Ovary (tissue), 10 donors: ENCODE measurements at places on chromosomes 6 and 20.

DNA sequence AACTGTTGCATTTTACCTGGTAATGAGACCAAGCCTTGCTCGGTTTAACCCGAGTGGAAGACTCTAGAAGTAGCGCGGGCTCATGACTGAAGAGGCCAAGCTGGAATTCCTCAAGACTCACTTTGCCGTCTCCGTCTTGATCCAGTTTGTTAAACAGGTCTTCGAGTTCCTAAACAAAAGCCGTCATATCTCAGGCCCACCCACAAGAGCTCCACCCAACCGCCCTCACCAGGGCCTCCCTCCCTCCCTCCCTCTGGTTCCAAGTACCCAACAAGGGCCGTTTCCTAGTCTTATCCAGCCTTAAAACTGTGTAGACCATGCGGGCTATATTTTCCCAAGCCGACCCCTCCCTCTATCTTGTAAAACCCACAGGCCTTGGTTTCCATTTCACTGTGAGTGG lies 81.4 kb downstream of the NINL start:
- DNase-seq: no peak

GRCh38 chr6:84762220-84763002 lies 2.0 kb downstream of the TBX18 start:
- no peak for DNase-seq

DNA sequence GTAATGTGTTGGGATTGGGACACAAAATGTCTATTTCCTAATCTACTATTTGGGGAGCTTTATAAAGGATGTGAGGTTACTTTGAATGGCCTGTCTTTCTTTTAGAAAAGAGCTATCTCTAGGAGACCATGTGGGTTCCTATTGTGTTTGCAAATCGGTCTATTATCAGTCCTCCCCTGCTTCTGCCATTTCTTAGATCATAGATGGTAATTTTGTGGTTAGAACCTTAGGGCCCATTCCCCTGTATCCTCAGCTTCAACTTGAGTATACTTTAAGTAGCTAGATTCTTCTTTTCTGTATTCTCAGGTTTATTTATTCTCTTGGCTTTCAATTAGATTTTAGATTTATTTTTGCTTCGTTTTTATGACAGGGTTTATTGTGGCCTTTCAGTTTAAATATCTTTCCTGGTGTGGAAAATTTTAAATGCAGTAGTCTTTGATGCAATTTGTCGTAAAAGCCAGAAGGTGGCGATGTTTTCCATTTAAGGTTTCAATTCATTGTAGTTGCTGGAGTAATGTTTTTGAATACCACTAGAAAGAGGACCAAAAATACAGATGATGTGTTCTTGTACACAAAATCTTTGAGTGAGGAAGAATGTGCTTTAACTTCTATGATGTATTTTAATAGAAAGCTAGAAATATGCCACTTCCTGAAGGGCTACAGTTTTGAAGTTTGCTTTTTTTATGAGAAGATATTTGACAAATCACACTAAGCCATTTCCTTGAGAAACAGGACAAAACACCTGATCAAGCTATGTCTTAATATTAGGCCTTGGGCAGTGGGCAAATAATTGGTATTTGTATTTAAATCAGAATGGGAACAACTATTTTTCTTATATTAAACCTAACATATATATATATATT lies 20.3 kb downstream of the TBPL1 start:
- no peak for DNase-seq

GRCh38 chr20:9359561-9360308 lies 154.7 kb upstream of the LAMP5 start:
- DNase-seq: no peak

- DNase-seq: no peak
These were observed 79.6 kb downstream of the ANKRD60 start for GRCh38 chr20:58148891-58149290.

GRCh38 chr20:43825581-43825980 lies 89.1 kb upstream of the TOX2 start:
- no peak for DNase-seq

DNA sequence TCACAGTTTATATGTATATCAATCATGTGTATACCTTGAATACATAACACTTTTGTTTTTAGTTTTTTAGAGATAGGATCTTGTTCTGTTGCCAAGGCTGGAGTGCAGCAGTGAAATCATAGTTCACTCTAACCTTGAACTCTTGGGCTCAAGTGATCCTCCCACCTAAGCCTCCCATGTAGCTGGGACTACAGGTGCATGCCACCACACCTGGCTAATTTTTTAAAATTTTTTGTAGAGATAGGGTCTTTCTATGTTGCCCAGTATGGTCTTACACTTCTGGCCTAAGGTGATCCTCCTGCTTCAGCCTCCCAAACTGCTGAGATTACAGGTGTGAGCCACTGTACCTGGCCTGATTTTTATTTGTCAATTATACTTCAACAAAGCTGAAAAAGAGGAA lies 69.9 kb downstream of the SYCP2L start:
- DNase-seq: no peak

GRCh38 chr6:166592821-166593220 lies 6.3 kb upstream of the RAMACL start:
- DNase-seq: no peak

GRCh38 chr20:1804554-1804956 lies 90.7 kb upstream of the SIRPA start:
- DNase-seq: no peak

GRCh38 chr6:151850479-151851003 lies 43.1 kb downstream of the ESR1 start:
- no peak for DNase-seq

DNA sequence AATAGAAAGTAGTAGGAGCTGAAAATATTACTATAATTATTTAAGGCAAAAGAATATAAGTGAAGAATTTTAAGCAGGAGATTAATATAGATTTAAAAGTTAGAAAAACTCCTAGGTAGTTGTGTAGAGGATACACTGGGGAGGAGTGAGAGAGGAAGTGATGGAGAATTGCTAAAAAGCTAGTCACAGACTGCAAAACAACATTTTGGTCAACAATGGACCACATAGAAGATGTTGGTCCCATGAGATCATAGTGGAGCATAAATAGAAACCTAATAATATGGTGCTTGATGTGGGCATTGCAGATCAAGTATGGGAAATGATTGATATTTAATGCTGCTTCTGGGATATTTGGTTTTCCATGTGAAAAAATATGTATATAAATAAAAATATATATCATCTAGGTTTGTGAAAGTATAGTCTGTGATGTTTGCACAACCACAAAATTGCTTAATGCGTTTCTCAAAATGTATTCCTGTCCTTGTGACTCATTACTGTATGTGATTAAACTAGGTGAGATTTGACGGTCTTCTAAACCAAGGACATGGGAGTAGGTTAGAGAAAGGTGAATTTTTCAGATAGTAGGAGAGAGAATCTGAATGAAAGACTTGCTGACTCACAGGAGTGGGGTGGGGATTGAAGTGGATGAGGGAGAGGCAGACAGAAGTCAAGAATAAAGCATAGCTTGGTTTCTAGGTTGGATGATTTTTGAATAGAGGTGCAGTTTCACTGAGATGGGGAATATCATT lies 174.0 kb downstream of the BCKDHB start:
- DNase-seq: no peak

DNA sequence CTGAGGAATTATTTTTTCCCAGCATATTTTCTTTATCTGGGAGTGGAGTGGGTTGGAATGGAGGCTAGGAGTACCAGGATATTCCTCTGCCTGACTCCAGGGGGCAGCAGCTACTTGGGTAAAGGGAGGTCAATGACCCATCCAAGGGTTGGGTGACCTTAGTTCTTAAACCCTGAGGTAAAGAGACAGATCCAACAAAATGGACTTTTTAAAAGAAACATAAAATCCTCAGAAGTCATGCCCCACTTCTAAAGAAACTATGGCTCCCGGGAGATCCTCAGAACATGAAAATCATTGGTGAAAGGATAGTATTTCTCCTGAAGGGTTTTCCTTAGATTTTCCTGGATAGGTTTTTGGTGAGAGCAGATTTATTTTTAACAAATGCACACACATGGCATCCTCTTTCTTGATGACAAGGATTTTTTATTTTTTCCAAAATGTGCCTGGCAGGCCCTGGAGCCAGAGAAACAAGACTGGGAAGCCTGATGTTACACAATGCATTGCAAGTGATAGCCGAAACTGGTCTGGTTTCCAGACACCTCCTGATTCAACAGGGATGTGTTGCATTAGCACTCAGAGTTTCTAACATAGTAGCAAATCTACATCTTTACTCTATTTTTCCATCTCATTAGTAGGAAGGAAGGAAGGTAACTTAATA lies 240.9 kb upstream of the BTBD3 start:
- DNase-seq: no peak

DNA sequence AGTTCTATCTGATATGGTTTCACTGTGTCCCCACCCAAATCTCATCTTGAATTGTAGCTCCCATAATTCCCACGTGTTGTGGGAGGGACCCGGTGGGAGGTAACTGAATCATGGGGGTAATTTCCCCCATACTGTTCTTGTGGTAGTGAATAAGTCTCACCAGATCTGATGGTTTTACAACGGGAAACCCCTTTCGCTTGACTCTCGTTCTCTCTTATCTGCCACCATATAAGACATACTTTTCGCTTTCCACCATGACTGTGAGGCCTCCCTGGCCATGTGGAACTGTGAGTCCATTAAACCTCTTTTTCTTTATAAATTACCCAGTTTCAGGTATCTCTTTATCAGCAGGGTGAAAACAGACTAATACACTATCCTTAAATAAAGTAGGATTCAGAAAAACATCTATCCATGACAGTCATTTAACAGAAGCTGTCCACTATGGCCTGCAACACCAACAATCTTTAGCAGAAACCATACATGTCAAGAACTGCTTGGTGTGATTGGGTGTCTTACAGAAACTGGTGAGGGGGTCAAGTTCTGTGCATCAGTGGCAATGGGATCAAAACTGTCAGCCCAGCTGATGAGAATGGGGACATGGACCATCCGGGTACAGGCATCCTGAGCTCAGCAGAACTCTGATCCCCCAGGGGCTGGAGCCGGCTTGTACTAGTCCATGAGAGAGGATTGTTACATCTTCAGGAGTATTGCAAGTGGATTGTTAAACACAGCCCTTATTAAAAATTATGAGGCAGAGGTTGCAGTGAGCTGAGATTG lies 59.2 kb downstream of the SCML4 start:
- DNase-seq: no peak
